Pancreas (tissue), 10 donors: ENCODE measurements at places on chromosomes 13 and 19. TPM values are rescaled to one million over a fixed set of nuclear protein-coding genes. Genes with fewer than 3 reads are reported as not detected.

Gene FAAP24
- total RNA-seq = 0.41 TPM

Gene MCEMP1
- 1.5 TPM for total RNA-seq

Gene ZNF432
- total RNA-seq = 4.8 TPM

Gene CRX
- not detected for total RNA-seq

Gene CAPN12
- 8.0 TPM for total RNA-seq

Gene CGB1
- not detected for total RNA-seq

Gene TTC9B
- not detected for total RNA-seq

Gene CBY2
- total RNA-seq = not detected

DNA sequence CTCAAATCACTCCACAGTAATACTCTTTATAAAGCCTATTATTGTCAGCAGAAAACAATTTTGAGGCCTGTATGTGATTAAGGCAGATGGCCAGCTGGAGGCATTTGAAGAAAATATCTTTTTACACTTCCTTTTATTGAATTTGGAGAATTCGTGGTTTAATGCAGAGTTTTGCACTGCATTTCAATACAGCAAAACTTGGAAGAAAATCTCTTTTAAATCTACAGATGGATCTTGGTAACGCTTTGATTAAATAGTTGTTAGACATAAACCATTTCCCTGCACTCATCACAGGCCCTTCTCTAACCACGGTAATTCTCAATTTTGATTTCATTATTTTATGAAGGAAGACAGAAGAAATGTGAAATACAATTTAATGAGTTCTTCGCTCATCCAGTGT, 185.7 kb downstream of the RFC3 start:
- no peak for DNase-seq
- H3K4me1 ChIP-seq = no peaks in the 10 kb centered on the region
- no peaks in the 10 kb centered on the region for H3K36me3 ChIP-seq
- no peak overlapping the region for H3K27ac ChIP-seq
- no peak overlapping the region for H3K4me3 ChIP-seq
- H3K27me3 ChIP-seq = no peaks in the 10 kb centered on the region

DNA sequence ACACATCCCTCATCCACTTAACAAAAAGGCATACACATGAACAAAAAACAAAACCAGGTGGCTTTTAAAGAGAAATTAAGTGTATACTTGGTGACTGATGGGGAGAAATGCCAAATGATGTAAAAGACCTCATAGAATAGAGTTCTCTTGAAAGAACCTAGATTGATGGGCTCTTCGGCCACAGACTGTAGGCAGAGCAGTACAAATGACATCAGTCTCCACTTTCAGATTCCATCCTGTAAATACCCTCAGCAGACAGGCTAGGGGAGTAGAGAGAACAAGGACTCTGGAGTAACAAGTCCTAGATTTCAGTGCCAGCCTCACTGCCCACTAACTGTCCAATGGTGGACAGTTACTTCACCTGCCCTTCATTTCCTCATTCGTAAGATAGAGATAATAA, 203.8 kb downstream of the MZT1 start:
- H3K36me3 ChIP-seq = no peaks in the 10 kb centered on the region
- DNase-seq = no peak
- H3K27me3 ChIP-seq = no peaks in the 10 kb centered on the region

- H3K36me3 ChIP-seq = no peaks in the 10 kb centered on the region
- no peaks in the 10 kb centered on the region for H3K27me3 ChIP-seq
- H3K4me3 ChIP-seq = no peak overlapping the region
- DNase-seq = no peak
- H3K4me1 ChIP-seq = no peaks in the 10 kb centered on the region
These were observed 10.2 kb downstream of the C19orf12 start for GRCh38 chr19:29704562-29705558.

- peaks cover 55% of the 10 kb centered on the region for H3K4me1 ChIP-seq
- no peak overlapping the region for H3K4me3 ChIP-seq
- no peaks in the 10 kb centered on the region for H3K36me3 ChIP-seq
- no peak for DNase-seq
These were observed 39.6 kb upstream of the C1QTNF9 start for GRCh38 chr13:24269821-24270220.

DNA sequence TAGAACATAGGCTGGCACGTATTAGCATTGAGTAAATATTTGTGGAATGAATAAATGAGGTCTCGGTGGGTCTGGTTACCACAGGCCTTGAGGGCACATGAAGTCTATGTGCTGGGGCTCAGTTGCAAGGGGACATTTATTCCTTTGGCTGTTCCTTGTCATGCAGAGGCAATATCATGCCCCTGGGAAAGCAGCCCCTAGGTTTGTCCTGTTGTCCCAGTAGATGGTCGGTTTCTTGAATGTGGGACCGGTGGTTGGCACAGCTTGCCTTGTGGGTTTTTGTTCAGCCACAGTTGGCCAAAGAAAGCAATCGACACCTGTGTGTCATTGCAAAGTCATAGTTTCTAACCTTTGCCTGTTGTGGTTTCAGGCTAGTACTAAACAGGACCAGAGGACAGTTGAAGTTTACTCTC, 24.7 kb upstream of the GPR183 start:
- no peaks in the 10 kb centered on the region for H3K36me3 ChIP-seq
- no peaks in the 10 kb centered on the region for H3K27me3 ChIP-seq
- no peak overlapping the region for H3K4me3 ChIP-seq
- no peak overlapping the region for H3K27ac ChIP-seq

GRCh38 chr19:43719918-43720317, 4.0 kb downstream of the IRGC start:
- no peaks in the 10 kb centered on the region for H3K4me1 ChIP-seq
- H3K27ac ChIP-seq = no peak overlapping the region
- no peaks in the 10 kb centered on the region for H3K36me3 ChIP-seq
- H3K27me3 ChIP-seq = no peaks in the 10 kb centered on the region

GRCh38 chr19:6654347-6655310, 15.3 kb downstream of the TNFSF14 start:
- DNase-seq = no peak
- H3K4me1 ChIP-seq = no peaks in the 10 kb centered on the region
- H3K27me3 ChIP-seq = no peaks in the 10 kb centered on the region

DNA sequence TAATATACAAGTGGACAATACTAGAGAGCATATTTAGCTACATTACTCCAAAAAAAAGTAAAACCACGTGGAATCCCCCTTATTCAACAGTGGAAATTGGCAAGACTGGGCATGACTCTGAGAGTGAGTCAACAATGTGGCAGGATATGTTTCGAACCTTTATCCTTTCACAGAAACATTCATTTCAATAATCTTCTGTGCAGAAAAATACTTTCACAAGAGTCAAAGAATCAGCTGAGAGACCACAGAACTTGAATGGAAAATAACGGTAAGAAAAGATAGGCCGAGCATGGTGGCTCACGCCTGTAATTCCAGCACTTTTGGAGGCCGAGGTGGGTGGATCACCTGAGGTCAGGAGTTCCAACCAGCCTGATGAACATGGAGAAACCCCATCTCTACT, 25.1 kb upstream of the CD70 start:
- H3K27me3 ChIP-seq = no peaks in the 10 kb centered on the region
- H3K4me1 ChIP-seq = no peaks in the 10 kb centered on the region
- no peak for DNase-seq
- no peaks in the 10 kb centered on the region for H3K36me3 ChIP-seq
- H3K27ac ChIP-seq = no peak overlapping the region

DNA sequence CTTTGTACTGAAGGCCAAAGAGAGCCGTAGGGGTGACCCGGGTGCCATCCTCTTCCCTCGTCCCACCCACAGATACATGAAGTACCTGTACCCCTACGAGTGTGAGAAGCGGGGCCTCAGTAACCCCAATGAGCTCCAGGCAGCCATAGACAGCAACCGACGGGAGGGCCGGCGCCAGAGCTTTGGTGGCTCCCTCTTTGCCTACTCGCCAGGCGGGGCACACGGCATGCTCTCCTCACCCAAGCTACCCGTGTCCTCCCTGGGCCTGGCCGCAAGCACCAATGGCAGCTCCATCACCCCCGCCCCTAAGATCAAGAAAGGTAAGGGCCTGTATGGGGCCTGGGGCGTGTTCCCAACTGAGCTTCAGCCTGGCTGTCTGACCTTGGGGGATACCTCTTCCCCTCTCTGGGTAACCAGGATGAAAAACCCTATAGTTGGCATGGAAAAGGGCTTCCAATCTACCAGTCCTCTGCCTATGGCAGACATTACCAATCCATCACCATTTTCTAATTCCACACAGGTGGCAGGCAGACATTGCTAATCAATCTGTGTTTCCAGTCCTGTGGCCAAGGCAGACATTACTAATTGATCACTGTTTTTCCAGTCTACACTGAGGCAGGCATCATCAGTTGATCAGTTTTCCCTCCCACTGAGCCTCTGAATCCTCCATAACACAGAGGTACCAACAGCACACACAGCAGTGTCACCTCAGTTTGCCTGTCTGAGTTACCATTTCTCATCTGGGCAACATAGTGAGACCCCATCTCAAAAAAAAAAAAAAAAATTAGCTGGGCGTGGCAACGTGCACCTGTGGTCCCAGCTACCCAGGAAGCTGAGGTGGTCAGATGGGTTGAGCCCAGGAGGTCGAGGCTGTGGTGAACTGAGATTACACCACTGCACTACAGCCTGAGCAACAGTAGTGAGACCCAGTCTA, 19.1 kb upstream of the WDR18 start:
- H3K27me3 ChIP-seq = no peaks in the 10 kb centered on the region
- H3K36me3 ChIP-seq = no peaks in the 10 kb centered on the region
- no peak overlapping the region for H3K4me3 ChIP-seq
- no peak for DNase-seq
- no peak overlapping the region for H3K27ac ChIP-seq

GRCh38 chr19:1473085-1473851, 5.7 kb downstream of the C19orf25 start:
- no peak overlapping the region for H3K27ac ChIP-seq
- no peaks in the 10 kb centered on the region for H3K36me3 ChIP-seq
- H3K4me3 ChIP-seq = no peak overlapping the region
- DNase-seq = peak; percentile 67
- peaks cover 28% of the 10 kb centered on the region for H3K4me1 ChIP-seq
- no peaks in the 10 kb centered on the region for H3K27me3 ChIP-seq

DNA sequence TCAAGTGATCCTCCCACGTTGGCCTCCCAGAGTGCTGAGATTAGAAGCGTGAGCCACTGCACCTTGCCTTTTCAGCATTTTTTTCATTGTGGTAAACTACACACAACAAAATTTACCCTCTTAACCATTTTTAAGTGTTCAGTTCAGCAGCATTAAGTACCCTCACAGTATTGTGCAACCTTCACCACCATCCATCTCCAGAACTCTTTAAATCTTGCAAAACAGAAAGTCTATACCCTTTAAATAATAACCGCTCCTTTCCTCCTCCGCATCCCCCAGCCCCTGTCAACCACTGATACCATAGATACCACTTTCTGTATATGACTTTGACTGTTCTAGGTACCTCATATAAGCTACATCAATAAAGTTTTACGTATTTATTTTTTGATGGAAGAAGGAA, 20.8 kb upstream of the CASP14 start:
- no peaks in the 10 kb centered on the region for H3K4me1 ChIP-seq
- no peak for DNase-seq
- H3K27me3 ChIP-seq = no peaks in the 10 kb centered on the region
- H3K4me3 ChIP-seq = no peak overlapping the region
- no peak overlapping the region for H3K27ac ChIP-seq

GRCh38 chr13:114116734-114117133, 15.7 kb downstream of the RASA3 start:
- no peak overlapping the region for H3K4me3 ChIP-seq
- H3K27me3 ChIP-seq = no peaks in the 10 kb centered on the region
- DNase-seq = no peak
- no peaks in the 10 kb centered on the region for H3K36me3 ChIP-seq

GRCh38 chr19:51796195-51796679, 1.3 kb downstream of the FPR3 start:
- no peak overlapping the region for H3K27ac ChIP-seq
- DNase-seq = no peak
- H3K36me3 ChIP-seq = no peaks in the 10 kb centered on the region
- no peaks in the 10 kb centered on the region for H3K27me3 ChIP-seq
- no peaks in the 10 kb centered on the region for H3K4me1 ChIP-seq

DNA sequence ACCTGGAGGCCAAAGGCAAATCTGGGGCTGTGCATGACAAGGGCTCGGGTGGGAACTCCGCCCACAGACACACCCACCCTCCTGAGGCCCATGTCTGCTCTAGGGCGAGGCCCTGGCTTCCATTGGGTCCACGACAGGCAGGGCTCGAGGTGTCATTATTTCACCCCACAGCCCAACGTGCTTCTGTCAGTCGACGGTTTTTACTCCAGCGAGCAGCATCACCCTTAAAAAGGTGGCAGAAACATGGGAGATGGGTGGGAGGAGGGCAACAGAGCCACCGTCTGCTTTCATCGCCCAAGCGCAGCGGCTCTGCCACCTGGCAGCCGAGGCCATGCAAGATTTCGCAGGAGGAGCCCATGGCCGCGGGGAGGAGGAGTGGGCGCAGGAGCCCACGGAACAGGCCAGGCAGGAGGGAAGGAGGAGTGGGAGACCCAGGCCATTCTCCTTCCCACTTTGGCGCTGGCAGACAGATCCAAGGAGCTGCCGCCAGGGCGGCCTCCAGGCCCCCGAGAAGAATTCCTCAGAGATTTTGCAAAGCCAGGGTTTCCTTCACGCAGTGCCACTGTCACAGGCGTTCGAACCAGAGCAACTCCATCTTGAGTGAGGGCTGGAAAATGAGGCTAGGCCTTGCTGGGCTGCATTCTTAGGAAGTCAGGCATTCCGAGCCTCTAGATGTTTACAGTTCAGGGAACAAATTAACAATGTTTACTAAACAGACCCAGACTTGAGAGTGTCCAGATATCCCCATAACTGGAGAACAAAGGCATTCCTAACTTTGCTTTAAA, 49.3 kb upstream of the TUBGCP3 start:
- H3K27ac ChIP-seq = no peak overlapping the region
- no peaks in the 10 kb centered on the region for H3K27me3 ChIP-seq
- H3K4me3 ChIP-seq = no peak overlapping the region
- H3K4me1 ChIP-seq = no peaks in the 10 kb centered on the region
- no peak for DNase-seq

DNA sequence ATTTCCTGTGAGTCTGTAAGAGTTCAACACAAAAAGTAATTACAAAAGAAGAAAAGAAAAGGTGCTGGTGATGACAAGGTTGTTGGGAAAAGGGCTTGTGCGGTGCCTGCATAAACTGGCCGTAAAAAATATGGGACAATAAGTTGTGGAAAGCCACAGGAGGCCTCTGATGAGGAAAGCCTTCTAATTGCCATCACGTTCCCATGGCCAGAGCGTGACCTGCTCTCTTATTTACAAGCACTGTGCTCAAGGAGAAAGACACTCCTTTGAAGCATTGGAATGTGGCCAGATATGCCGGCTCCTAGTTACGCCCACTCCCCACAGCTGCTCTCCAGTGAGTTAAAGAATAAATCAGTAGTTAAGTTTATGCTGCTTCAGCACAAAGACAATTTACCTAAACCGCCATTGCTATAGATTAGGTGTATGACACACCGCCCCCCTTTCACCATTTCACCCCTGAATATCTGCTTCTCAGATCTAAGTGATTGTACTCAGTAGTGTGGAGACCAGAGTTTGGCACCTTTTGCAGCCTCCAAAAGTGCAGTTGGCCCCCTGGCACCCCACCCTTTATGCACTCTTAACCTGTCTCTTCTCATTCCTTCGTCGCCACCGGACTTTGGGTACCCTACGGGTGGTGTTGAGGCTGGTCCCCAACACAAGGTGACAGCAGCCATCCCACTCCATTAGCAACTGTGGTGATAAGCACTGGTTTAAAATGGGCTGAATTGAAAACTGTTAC, 8.1 kb upstream of the PGLYRP1 start:
- no peaks in the 10 kb centered on the region for H3K36me3 ChIP-seq
- DNase-seq = no peak
- H3K27ac ChIP-seq = no peak overlapping the region

- no peaks in the 10 kb centered on the region for H3K27me3 ChIP-seq
- no peak for DNase-seq
- no peaks in the 10 kb centered on the region for H3K36me3 ChIP-seq
- no peaks in the 10 kb centered on the region for H3K4me1 ChIP-seq
- H3K4me3 ChIP-seq = no peak overlapping the region
These were observed 2878.3 kb upstream of the PCDH20 start for GRCh38 chr13:64293923-64294322.
